Fibroblast of pulmonary artery (primary cell): ENCODE measurements at places on chromosomes 5 and 9.

DNA sequence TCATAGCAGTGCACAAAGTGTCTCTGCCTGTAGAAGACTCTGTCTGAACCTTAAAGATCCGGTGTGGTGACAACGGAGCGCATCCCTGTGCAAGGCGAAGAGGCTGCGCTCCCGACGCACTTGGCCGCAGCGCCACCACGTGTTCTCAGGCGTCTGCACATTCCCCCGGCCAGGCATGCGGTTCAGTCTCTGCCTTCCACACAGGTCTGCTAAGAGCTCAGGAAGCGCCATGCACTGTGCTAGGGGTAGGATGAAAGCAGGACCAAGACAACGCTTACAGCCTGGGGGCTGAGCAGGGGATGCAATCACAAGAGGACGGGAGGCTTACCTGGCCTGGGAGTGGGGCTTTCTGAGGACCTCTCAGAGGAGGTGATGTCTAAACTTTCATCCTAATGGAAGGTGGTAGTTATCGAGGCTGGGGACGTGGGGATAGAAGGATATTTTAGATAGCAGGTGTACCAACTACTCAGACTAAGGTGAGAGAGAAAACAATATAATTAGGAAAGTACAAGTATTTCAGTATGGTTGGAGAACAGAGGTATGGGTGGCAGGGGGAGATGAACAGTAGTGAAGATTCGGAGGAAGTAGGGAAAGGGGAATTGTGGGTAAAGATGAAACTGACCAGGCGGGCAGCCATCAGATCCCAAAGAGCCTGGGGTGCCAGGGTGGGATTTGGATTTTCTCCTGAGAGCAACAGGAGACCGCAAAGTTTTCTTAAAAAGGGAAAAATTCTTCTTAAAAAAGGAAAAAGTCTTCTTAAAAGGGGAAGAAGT, 13.3 kb downstream of the CAPSL start:
- DNase-seq: peak; percentile 52

GRCh38 chr5:72831685-72832084, 15.2 kb downstream of the TNPO1 start:
- no peak for DNase-seq

DNA sequence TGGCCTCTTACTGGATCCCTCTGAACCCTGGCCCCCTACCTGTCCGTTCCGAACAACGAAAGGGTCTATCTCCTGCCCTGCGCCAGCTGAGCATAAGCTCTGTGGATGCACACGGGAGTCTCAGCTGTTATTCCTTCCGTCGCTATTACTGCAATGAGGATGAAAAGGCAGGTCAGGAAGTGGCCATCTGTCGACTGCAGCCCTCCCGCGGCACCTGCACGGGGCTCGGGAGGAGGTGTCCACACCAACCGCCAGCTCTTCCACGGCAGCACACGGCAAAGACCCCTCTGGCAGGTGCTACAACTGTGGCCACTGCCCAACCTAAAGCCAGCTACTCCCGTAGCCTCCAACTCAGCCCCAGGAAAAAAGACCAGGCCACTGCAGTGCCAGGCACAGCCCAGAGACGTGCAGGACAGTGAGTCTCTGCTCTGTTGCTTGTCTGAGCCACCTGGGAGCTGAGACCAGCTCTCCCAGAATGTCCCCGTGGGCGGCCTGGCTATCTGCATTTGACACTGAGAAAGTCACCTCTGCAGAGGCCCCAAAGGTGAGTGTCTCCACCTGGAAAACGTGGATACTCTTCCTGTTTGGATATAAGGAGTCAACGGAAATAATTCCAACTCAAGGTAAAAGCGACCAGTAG, 19.1 kb downstream of the CAMSAP1 start:
- DNase-seq: no peak

GRCh38 chr5:126358525-126358924, 64.7 kb upstream of the GRAMD2B start:
- no peak for DNase-seq

DNA sequence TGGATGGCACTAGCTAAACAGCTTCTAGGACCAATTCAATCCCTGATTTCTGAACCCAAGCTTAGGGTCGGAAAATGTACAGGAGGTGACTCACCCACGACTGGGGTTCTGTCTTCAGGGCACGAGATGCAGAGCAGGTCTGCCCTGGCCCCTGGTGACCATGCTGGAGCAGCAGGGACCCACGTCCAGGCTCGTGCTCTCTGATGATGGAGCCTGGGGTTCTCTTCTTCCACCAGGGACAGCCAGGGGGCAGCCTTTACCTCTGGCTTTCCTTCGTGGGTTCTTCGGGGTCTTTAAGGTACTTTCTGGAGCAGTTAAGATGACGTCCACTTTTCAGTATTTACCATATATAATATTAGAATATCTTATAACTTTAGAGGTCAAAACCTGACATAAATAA, 2.1 kb downstream of the CFAP77 start:
- peak; percentile 14 for DNase-seq

GRCh38 chr9:34665067-34665380, 2.6 kb upstream of the CCL27 start:
- no peak for DNase-seq

- DNase-seq: peak; percentile 75
These were observed 58.0 kb upstream of the SYNPO start for GRCh38 chr5:150582241-150583109.

- no peak for DNase-seq
These were observed 112.0 kb downstream of the VAV2 start for GRCh38 chr9:133880136-133880535.

DNA sequence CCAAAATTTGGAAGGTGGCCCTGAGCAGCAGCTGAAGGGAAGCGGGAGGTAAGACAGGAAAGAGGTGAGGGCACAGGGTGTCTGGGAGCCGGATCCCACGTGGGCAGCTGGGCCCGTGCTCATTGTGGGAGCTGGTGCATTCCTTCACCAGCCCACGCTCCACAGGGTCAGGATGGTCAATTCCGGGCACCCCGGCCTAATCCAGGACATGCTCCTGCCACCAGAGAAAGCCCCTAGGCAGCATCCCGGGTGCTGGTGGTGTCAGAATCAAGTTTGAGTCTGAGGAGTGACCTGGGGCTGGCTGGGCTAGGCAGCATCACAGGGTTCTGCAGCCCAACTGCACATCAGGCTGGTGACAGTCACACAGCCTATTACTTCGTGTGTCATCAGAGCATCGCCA, 7.1 kb upstream of the PDCD6 start:
- no peak for DNase-seq

GRCh38 chr5:111232311-111233051, 8.3 kb downstream of the CAMK4 start:
- DNase-seq: no peak

DNA sequence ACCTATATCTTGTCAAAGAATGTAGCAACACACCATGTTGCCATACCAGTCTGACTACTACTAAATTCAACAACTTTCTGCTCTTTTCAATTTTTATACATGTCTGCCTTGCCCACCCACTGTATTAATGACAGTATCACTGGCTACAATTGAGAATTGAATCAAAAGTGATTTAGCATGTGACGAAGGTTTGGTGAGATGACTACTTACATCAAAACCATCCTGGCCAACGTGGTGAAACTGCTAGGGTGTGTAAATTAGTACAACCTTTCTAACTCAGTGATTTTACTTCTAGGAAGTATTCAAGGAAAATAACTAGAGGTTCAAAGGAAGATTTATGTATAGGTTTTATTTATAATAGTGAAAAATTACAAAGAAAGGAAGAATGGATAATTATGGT, 109.8 kb downstream of the UNC13B start:
- no peak for DNase-seq

DNA sequence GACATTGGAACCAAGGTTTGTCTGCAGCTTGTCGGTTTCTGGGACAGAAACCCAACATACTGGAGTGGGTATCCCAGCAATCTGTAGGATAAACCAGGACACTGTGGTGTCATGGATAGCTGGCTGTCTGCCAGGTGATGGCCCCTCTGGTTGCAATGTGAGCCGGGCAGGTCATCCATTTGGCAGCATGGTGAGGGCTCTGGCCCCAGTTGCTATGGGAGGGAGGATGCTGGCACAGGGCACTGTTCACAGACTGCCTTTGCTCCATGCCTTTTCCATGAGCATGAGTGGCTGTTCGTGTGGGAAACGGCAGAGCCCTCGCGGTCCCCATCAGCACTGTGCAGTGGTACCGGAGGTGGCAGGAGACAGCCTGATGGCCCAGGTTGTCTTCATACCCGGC, 6.4 kb downstream of the S1PR3 start:
- DNase-seq: no peak

- DNase-seq: no peak
These were observed 28.9 kb downstream of the PLAC8L1 start for GRCh38 chr5:146076455-146076854.

- DNase-seq: no peak
These were observed 114.1 kb downstream of the CDK5RAP2 start for GRCh38 chr9:120465685-120466407.

GRCh38 chr5:144659634-144660227, 489.1 kb downstream of the KCTD16 start:
- no peak for DNase-seq
